ENCODE measurements at places on chromosomes 12 and 14. TPM values are rescaled to one million over a fixed set of nuclear protein-coding genes. Genes with fewer than 3 reads are reported as not detected.

RPS6KL1 gene
- 42.4 TPM for total RNA-seq

- no peak for DNase-seq
Measured at GRCh38 chr14:99875836-99876235, 82.6 kb downstream of the EML1 start.

- no peak for DNase-seq
Measured at GRCh38 chr12:100795174-100795799, 711 bp downstream of the ANO4 start.

RTL1 gene
- under 0.01 TPM for total RNA-seq

DNA sequence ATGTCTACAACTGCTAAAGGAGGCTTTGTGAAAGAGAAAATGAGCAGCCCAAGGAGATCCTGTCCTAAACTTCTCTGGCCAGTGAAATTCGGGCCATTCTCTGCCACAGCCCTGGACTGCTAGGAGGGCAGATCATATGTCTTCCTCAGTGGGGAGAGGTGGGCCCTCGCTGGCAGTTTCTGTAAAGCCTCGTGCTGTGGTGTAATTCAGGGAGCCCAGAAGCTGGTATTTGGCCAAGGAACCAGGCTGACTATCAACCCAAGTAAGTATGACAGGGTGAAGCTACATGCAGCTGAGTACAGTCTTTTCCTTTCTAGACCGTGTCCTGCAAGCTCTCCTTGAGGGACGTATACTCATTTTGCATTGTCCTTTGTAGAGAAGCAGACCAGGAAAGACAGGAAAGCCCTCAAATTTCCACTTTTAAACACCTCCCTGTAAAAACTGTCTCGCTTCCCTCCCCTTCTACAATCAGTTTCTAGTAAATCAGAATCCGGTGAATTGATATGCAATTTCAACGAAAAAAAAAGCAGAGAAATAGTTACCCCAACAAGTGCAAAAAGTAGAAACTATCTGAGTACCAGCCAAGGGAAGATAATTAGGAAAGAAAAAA, 106.8 kb downstream of the DAD1 start:
- DNase-seq: no peak

GRCh38 chr12:58889557-58889956, 30.7 kb downstream of the LRIG3 start:
- no peak for DNase-seq

All from cerebellum (tissue), 4 donors.